ENCODE measurements at places on chromosomes 3 and 15. TPM values are rescaled to one million over a fixed set of nuclear protein-coding genes. Genes with fewer than 3 reads are reported as not detected.

CASR gene
- 0.03 TPM for total RNA-seq

CD200 gene
- total RNA-seq, result 6.9 TPM

ROBO2 gene
- not detected for total RNA-seq

TEX9 gene
- 1.6 TPM for total RNA-seq

MAP6D1 gene
- 1.6 TPM for total RNA-seq

SLC22A13 gene
- 0.22 TPM for total RNA-seq
